ENCODE measurements at places on chromosomes 7 and 10. TPM values are rescaled to one million over a fixed set of nuclear protein-coding genes. Genes with fewer than 3 reads are reported as not detected.

DNA sequence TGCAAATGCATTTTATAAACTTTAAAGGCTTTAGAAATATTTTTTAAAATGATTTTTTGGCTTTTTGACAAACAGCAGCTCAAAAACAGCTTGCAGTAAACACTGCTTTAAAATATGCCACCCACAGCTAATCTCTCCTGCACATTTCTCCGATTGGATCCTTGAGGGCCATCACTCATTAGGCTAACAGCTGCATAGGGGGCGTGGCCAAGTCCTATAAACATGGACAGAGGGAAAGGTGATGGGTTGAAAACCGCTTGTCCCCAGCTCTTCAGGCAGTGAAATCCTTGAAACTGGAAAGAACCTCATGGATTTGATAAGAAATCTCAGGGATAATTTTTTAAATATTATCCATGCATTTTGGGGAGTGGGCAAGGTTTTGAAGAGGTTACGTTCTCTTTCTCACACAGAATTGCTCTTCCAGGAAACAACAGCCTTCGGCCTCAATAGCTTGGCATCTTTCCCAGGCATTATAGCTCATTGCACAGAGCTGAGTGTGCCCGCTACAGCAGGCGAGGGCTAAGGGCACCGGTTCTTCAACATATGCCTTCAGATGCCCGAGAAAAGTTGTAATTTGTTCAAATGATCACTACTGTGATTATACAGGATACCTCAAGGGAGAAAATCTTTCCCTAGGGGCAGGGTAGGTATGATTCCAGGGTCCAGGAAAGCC lies 1.7 kb downstream of the PLEKHS1 start:
- no peak for DNase-seq
- H3K4me1 ChIP-seq = 0 out of 2 replicates have a peak, but pooled peaks cover 13% of the 10 kb centered on the region
- no peaks in the 10 kb centered on the region for H3K27me3 ChIP-seq
- H3K36me3 ChIP-seq = no peaks in the 10 kb centered on the region
- H3K27ac ChIP-seq = no peak overlapping the region

DNA sequence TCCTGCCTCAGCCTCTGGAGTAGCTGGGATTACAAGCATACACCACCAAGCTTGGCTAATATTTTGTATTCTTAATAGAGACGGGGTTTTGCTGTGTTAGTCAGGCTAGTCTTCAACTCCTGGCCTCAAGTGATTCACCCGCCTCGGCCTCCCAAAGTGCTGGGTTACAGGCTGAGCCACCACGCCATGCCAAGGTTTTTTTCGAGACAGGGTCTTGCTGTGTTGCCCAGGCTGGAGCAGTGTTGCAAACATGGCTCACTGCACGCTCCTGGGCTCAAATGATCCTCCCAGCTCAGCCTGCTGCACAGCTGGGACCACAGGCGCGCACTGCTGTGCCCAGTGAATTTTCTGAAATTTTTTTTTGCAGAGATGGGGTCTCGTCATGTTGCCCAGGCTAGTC lies 3.3 kb upstream of the SEC31B start:
- no peak overlapping the region for H3K4me3 ChIP-seq
- no peak for DNase-seq
- H3K27me3 ChIP-seq = no peaks in the 10 kb centered on the region
- peaks cover 28% of the 10 kb centered on the region for H3K36me3 ChIP-seq
- H3K4me1 ChIP-seq = peaks cover 18% of the 10 kb centered on the region
- no peak overlapping the region for H3K27ac ChIP-seq

GRCh38 chr10:31698181-31698830 lies 230.3 kb downstream of the ARHGAP12 start:
- no peaks in the 10 kb centered on the region for H3K36me3 ChIP-seq
- DNase-seq = no peak
- no peaks in the 10 kb centered on the region for H3K4me1 ChIP-seq
- peaks cover 37% of the 10 kb centered on the region for H3K27me3 ChIP-seq
- H3K4me3 ChIP-seq = no peak overlapping the region

- peak; percentile 55 for DNase-seq
- H3K27me3 ChIP-seq = no peaks in the 10 kb centered on the region
- no peak overlapping the region for H3K27ac ChIP-seq
- no peak overlapping the region for H3K4me3 ChIP-seq
- no peaks in the 10 kb centered on the region for H3K36me3 ChIP-seq
These were observed 23.3 kb downstream of the MYOF start for GRCh38 chr10:93458821-93459257.

DNA sequence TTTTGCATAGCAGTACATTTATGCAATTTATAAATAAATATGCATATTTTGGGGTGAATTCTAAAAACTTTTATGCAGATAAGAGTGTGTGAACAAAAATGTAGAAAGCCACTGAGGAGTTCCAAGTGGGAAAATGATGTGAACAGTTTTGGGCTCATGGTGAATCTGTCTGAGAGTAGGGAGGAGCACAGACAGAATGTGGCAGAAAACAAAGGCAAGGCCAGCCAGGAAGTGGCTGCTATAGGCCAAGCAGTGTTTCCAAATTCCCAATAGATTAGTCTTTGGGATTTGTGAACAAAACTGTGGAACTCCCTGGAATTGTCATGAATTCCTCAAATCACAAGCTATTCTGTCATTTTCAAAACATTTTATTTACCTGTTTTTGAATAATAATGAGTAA lies 73.6 kb upstream of the AMPH start:
- no peak for DNase-seq
- no peak overlapping the region for H3K27ac ChIP-seq
- H3K4me1 ChIP-seq = no peaks in the 10 kb centered on the region
- H3K27me3 ChIP-seq = peaks cover 4% of the 10 kb centered on the region
- no peaks in the 10 kb centered on the region for H3K36me3 ChIP-seq

GRCh38 chr10:75023074-75023473 lies 88.4 kb upstream of the SAMD8 start:
- peaks cover 18% of the 10 kb centered on the region for H3K36me3 ChIP-seq
- H3K27me3 ChIP-seq = no peaks in the 10 kb centered on the region
- peaks cover 21% of the 10 kb centered on the region for H3K4me1 ChIP-seq

GRCh38 chr7:1842321-1843221 lies 172.5 kb downstream of the ELFN1 start:
- H3K4me3 ChIP-seq = no peak overlapping the region
- peaks cover 14% of the 10 kb centered on the region for H3K4me1 ChIP-seq
- peak overlapping the region; percentile 57 for H3K27ac ChIP-seq
- H3K36me3 ChIP-seq = peaks cover 1% of the 10 kb centered on the region

GRCh38 chr7:138502023-138502767 lies 42.1 kb downstream of the TRIM24 start:
- no peak for DNase-seq
- H3K4me3 ChIP-seq = no peak overlapping the region
- no peaks in the 10 kb centered on the region for H3K27me3 ChIP-seq

DNA sequence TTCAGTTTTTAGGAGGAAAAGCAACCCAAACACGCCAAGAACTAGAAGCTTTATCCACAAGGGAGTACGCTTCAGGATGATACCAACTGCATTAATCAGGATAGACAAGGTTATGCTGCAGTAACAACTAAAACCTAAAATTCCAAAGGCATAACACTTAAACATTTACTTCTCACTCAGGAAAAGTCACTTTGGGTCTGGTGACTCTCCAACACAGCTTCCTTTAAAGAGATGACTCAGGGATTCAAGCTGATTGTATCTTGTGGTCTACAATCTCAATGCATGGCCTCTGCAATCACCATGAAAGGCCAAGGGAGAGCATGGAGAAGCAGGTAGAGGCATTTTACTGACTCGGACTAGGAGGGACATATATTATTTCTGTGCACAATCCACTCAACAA lies 315.8 kb downstream of the KCNMA1 start:
- no peaks in the 10 kb centered on the region for H3K4me1 ChIP-seq
- no peaks in the 10 kb centered on the region for H3K36me3 ChIP-seq
- no peak overlapping the region for H3K27ac ChIP-seq
- H3K27me3 ChIP-seq = no peaks in the 10 kb centered on the region
- no peak overlapping the region for H3K4me3 ChIP-seq

- H3K27me3 ChIP-seq = no peaks in the 10 kb centered on the region
- no peak overlapping the region for H3K27ac ChIP-seq
- no peaks in the 10 kb centered on the region for H3K36me3 ChIP-seq
- no peak overlapping the region for H3K4me3 ChIP-seq
- H3K4me1 ChIP-seq = peaks cover 9% of the 10 kb centered on the region
- DNase-seq = no peak
These were observed 466.9 kb downstream of the PTPRN2 start for GRCh38 chr7:158120716-158121115.

DNA sequence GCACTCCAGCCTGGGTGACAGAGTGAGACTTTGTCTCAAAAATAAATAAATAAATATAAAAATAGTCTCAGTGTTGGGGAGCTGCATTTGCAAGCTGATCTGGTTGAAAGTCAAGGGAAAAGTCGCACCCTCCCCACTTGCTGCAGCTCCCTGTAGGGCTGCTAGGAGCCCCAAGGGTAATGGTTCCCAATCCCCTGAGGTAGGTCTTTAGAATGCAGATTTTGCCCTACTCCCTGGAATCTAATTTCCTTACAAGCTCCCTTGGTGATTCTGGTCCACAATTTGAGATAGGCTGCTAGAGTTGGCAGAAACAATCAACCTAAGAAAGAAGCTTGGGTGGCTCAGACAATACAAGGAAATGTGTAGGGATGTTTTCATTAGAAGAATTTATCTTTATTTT lies 232.5 kb upstream of the YAE1 start:
- H3K4me1 ChIP-seq = no peaks in the 10 kb centered on the region
- no peak for DNase-seq
- H3K36me3 ChIP-seq = no peaks in the 10 kb centered on the region
- H3K4me3 ChIP-seq = no peak overlapping the region
- H3K27me3 ChIP-seq = no peaks in the 10 kb centered on the region

DNA sequence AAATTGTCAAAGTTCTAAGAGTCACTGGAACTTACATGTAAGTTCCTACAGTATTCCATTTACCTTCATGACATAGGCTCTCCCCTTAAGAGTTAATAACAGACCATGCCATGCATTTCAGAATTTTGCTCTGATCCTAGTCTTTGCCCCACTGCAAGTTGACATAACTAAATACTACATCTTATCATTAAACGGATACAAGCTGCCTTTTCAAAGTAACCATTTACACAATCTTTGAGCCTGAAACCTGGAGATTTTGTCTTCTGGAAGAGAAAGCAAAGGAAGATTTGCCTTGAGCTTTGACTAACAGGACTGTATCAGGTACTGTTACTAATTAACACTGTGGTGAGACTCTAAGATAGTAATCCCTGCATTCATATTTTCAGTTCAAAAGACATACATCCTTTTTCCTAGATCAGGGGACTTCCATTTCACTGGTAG lies 9.3 kb upstream of the AKR1D1 start:
- peak; percentile 85 for DNase-seq
- H3K27ac ChIP-seq = peak overlapping the region; percentile 80
- peaks cover 78% of the 10 kb centered on the region for H3K4me1 ChIP-seq

- H3K27ac ChIP-seq = no peak overlapping the region
- H3K27me3 ChIP-seq = no peaks in the 10 kb centered on the region
- no peaks in the 10 kb centered on the region for H3K36me3 ChIP-seq
- DNase-seq = no peak
- no peaks in the 10 kb centered on the region for H3K4me1 ChIP-seq
- H3K4me3 ChIP-seq = no peak overlapping the region
These were observed 21.1 kb downstream of the FRMD4A start for GRCh38 chr10:14309593-14309992.

- no peaks in the 10 kb centered on the region for H3K27me3 ChIP-seq
- no peak overlapping the region for H3K27ac ChIP-seq
- H3K36me3 ChIP-seq = no peaks in the 10 kb centered on the region
- H3K4me3 ChIP-seq = no peak overlapping the region
These were observed 97.6 kb upstream of the ITGB1 start for GRCh38 chr10:33055625-33056024.

DNA sequence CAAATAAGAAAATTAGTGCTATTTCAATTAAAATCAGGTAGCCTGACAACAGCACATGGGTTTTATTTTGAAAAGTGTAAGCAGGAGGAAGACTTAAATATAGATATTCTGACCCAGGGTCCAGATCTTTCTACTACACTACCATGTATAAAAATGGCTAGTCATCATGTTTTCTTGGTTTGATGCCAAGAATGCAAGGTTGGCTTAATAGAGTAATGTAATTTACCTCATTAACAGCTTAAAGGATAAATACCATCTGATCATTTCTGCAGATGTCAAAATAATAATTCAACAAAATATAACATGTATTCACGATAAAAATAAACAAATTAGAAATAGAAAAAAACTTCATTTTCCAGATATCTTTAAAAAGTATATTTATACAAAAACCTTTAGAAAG lies 39.4 kb downstream of the FRMD4A start:
- no peaks in the 10 kb centered on the region for H3K4me1 ChIP-seq
- no peak overlapping the region for H3K27ac ChIP-seq
- no peaks in the 10 kb centered on the region for H3K36me3 ChIP-seq
- H3K27me3 ChIP-seq = no peaks in the 10 kb centered on the region

- 0 out of 2 replicates have a peak, but pooled peaks cover 8% of the 10 kb centered on the region for H3K4me1 ChIP-seq
- H3K27me3 ChIP-seq = peaks cover 6% of the 10 kb centered on the region
These were observed 11.8 kb upstream of the CXCL12 start for GRCh38 chr10:44396671-44397191.

DNA sequence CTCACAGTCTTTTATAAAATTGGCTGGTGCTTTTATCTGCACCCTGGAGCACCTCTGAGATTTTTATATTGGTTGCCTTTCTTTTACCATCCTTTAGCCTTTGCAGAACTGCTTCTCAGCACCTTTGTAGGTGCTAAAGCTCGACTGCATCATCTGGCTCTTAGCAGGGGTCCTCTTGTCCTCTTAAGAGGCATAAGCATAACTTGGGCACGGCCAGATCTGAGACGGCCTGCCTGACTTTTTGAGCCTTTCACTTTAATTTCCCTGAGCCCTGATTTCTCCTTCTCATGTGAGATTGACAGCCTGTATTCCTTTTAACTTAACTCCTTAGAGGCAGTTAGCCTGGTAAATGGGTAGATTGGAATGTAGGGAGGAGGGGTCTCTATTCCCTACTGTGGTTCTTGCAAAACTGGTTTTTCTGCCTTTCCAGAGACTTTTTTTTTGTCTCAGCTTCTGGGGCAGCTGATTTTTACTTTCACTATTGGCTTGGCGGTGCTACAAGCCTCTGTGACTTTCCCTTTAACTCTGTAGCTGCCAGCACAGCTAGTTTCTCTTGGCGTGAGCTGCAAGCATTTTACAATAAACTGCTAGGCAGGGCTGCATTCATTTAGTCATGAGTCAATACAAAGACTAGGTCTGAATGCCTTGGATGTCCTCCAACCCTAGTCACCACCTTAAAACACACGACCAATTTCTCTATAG lies 24.0 kb downstream of the ZPBP start:
- no peak overlapping the region for H3K27ac ChIP-seq
- no peak for DNase-seq
- H3K4me1 ChIP-seq = peaks cover 6% of the 10 kb centered on the region
- peak overlapping the region; percentile 56 for H3K4me3 ChIP-seq
- no peaks in the 10 kb centered on the region for H3K36me3 ChIP-seq

GRCh38 chr7:17302575-17303142 lies 4.2 kb downstream of the AHR start:
- peaks cover 59% of the 10 kb centered on the region for H3K4me1 ChIP-seq
- H3K4me3 ChIP-seq = peak overlapping the region; percentile 82
- no peak for DNase-seq

Gene PNLIPRP3
- not detected for total RNA-seq

Gene CSGALNACT2
- 3.6 TPM for total RNA-seq

Gene ABLIM1
- 98.7 TPM for total RNA-seq

Gene DDC
- 93.3 TPM for total RNA-seq

Gene AGR2
- 1.3 TPM for total RNA-seq

Gene STEAP4
- not detected for total RNA-seq

Gene BPGM
- 7.5 TPM for total RNA-seq

Gene HIF1AN
- total RNA-seq = 10.7 TPM

Gene PVRIG
- total RNA-seq = not detected

Gene EIF5AL1
- 0.22 TPM for total RNA-seq

Gene UPK3BL2
- total RNA-seq = 2.4 TPM

Gene HIPK2
- 25.9 TPM for total RNA-seq

Gene PRKAR2B
- not detected for total RNA-seq

Gene SLC29A4
- 31.7 TPM for total RNA-seq

Gene BEND7
- total RNA-seq = 15.4 TPM

Measured in HepG2 (cell line).